ENCODE measurements at places on chromosomes 7 and 10.
A peak's percentile ranks its signal among the peaks of the same experiment; 100 is the strongest.

GRCh38 chr10:111142092-111142768 is 65.4 kb downstream of the ADRA2A start:
- DNase-seq, result no peak

DNA sequence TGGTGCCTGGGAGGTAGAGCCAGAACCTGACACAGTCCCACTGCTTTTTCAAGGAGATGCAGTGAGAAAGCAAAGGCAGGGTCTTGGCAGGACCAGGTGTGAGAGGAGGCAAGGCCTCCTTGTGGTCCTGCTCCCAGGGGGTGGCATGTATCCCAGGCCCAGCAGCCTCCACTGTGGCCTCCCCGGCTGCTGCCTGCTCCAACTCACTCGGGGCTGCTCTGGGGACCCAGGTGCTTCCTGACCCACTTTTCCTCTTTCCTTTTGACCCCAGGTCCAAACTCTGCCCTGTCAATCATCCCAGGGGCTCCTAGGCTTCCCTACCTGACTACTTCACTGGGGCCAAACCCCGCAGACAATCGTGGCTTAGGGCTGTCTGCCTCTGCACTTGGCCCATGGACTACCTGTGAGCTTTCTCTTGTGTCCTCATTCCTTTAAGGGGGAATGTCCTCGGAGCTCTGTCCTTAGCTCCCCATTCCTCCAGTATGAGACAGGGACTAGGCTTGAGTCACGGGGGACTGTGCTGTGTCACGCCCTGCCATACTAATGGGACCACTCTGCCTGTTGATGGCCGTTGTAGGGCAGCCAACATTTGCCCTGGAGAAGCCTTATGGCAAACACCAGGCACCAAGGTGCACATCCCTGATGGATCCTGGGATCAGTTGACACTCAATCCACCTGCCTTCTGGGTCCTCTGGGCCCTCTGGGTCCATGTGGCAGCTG is 1.1 kb upstream of the AEBP1 start:
- no peak for DNase-seq

- no peak for DNase-seq
Observed at GRCh38 chr7:32914184-32914583, 22.6 kb upstream of the KBTBD2 start.

GRCh38 chr10:1774796-1775195 is 37.5 kb upstream of the ADARB2 start:
- no peak for DNase-seq

DNA sequence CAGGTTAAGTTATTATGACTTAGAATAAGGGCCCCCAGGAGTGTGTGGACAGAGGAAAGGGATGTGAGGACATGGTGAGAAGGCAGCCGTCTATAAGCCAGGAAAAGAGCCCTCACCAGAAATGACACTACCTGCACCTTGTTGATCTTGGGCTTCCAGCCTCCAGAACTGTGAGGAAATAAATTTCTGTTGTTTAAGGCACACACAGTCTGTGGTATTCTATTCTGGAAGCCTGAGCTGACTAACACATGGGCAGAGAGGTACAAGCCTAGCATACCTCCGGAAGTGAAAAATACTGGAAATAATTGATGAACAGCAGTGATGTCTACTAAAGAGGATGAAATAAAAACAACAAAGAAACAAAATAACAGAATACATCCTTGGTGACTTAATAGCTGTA is 46.1 kb upstream of the GRB10 start:
- no peak for DNase-seq

- peak; percentile 21 for DNase-seq
Observed at GRCh38 chr10:24869354-24870015, 82.9 kb downstream of the PRTFDC1 start.

DNA sequence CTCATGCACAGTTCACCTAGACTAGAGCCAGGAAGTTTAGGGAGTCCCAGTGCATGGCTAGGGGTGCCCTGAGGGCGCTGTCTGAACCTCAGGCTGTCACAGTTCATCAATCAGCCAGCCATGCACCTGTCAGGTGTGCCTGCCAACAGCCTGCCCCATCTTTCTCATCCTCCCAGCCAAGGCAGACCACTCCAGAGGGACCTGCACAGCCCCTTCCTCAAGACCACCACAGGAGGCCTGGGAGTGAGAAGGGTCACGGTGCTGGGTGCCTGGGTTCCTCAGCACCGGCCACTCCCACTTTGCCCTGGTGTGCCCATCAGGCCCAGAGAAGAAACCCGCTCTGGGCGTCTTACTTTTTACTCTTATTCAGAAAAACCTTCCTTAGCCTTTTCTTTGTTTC is 8.4 kb downstream of the ATP6V1F start:
- no peak for DNase-seq

- DNase-seq, result peak; percentile 33
Observed at GRCh38 chr7:74522281-74522905, 68.7 kb downstream of the GTF2IRD1 start.

- no peak for DNase-seq
Observed at GRCh38 chr7:57343901-57344622, 105.9 kb upstream of the ZNF716 start.

DNA sequence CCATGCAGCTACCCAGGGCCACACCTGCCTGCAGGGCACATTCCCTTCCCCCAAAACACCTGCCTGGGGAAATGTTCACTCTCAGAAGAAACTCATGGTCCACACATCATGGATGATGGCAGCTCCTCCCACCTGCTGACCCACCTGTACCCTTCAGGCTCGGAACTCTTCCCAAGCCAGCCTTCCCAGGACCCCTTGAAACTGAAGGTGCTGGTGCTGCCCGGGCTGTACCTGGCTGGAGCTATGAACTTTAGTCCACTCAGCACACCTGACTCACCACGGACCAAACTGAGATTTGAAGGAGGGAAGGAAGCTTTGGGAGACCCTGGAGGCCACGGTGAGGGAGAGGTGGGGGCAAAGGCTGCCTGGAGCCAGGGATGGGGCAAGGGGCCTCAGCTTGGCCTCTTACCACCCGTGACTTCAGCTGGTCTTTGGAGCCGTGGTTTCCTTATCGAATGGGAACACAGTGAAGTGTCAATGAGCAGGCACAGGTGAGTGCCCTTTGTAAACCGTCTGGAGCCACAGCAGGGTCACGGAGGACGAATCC is 30.1 kb upstream of the INPP5A start:
- no peak for DNase-seq

DNA sequence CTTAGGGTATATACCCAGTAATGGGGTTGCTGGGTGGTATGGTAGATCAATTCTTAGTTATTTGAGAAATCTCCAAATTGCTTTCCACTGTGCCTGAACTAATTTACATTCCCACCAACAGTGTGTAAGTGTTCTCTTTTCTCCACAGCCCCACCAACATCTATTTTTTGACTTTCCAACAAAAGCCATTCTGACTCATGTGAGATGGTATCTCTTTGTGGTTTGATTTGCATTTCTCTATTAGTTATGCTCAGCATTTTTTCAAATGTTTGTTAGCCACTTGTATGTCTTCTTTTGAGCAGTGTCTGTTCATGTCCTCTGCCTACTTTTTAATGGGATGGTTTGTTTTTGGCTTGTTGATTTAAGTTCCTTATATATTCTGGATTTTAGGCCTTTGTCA is 66.4 kb downstream of the MGAM2 start:
- DNase-seq, result peak; percentile 16

GRCh38 chr7:589781-590575 is 70.3 kb upstream of the PDGFA start:
- DNase-seq, result no peak

GRCh38 chr10:47031211-47031900 is 120.1 kb downstream of the PTPN20 start:
- no peak for DNase-seq

DNA sequence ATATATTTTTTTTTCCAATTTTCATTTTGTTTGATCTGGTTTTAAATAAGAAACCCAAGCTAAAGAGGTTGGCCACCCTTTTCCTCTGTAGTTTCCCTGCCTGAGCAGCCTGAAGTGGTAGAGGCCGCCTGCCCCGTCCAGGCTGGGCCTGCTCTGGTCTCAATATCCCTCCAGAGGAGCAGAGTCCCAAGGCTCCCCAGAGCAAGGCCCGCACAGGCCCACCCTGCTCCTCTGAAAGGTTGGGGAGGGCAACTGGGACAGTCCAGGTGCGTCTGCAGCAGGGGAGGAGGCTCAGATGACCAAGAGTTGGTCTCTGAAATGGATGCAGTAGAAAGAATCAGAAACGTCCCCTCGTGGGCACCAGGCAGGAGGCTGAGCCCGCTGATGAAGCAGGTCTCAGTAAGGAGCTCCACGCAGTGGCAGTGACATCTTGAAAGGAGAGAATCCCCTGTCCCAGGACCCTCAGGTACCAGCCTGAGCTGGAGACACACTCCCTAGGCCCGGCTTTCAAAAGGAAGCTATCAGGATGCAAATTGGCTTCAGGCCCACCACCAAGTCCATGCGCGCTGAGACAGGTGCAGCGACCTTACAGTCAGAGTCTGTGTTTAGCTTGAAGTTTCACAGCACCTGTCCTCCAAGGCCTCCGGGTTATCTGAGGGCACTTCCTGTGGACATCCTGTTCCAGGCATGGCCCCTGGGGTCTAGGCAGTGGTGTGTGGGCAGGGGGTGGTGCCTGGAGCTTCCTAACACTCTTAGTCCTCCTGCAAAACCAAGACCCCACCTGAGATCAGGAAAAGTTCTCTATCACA is 37.7 kb downstream of the EN2 start:
- DNase-seq, result no peak

GRCh38 chr10:72058989-72059842 is 29.1 kb downstream of the SPOCK2 start:
- no peak for DNase-seq

- no peak for DNase-seq
Observed at GRCh38 chr10:126511917-126512479, 123.7 kb upstream of the ADAM12 start.

DNA sequence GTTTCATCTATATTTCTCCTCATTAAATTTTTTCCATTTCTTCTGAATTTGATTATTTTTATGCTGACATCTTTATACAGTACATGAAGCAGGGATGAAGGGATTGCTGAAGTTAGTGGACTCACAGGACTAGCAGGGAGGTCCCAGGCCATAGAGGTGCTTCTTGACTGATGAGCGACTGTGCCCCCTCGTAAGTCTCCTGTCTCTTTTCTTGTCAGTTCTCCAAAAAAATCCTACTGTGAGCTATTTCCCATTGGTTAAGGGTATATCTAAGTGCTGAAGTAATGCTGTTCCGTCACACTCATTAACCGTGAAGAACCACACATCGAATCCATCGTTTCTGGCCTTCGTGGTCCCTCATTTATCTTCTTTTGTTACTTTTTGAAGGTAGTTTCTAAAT is 27.7 kb downstream of the HECW1 start:
- DNase-seq, result no peak

DNA sequence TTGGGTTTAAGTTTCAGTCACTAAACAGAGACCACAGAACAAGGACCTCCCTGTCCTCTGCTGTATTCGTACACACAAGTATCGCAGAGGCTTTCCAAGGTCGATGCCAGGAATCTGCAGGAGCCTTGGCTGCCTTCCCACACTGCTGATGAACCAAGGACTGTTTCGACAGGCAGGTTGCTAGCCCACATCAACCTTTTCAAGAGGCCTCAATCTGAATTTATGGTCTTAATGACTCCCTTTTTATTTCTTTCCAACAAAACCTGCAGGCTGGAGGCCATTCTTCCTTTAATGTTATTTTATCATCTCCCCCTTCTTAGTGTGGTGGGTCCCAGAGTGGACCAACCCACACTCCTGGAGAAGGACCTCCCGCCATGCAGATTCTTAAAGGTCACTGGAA is 45.6 kb downstream of the JCAD start:
- DNase-seq, result no peak

DNA sequence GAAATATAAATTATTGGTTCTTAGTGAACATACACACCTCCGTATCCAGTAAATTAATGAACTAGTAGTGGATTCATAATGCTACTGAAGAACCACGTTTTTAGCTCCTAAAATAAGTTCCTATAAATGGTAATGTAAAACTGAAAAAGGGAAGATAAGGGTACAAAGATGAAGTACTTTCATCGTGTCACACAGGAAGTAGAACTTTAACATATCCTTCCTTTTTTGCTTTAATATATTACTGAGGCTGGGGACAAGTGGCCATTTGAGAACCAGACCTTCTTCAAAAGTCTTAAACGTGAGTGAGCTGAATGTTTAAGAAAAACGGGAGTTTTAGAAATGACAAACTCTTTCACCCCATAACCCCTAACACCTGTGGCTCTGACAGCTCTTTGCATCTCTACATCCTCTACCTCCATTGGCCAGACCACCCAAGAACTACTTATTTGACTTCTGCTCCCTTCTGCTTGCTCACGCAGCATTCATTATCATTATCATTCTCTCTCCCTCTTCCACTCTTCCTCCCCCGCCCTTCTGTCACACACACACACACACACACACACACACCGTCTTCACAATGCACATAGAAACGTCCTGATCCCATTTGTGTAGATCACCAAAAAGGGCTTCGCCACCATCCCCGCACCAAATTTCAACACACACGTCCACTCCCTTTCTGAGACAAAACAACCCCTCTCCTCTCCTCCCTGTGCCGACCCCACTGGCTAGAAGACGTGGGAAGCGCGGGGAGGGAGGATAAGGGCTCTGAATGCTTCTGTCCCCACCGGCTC is 677 bp downstream of the SKAP2 start:
- DNase-seq, result peak; percentile 5

DNA sequence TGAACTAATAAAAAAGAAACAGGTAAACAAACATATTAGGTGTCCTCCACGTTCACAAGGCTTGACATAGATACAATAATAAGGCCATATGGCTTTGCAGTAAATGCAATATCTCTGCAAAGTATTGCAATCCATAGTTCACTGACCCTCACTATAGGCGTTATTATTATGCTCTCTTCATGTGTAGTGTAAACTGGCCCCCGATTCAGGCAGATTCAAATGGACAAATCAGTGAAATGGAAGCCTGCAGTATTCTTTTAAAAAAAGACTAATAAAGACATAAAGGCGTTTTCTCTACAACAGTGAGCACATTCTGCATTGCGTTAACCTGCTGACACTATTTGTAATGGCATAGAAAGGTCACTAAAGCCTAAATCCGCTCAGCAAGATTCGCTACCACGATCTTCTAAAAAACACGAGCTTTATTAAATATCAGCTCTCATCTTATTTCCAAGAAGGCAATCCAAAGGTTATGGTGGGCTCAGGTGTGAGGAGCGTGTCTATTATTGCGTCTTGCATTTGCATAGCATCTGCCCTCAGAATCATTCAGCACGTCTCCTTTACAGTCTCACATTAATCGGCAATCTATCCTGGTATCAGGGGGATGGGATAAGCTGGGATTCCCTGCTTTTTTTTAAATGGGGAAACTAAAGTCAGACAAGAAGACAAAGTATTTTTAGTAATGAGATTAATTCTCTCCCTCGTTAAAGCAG is 36.2 kb downstream of the FRMD4A start:
- no peak for DNase-seq

GRCh38 chr10:79401015-79401921 is 44.2 kb downstream of the ZCCHC24 start:
- no peak for DNase-seq

GRCh38 chr7:30869794-30870611 is 41.6 kb upstream of the AQP1 start:
- no peak for DNase-seq

Measured in trophoblast cell (in vitro differentiated cells and primary cell).